ENCODE measurements at places on chromosomes 12 and 14.

- DNase-seq, result no peak
Observed at GRCh38 chr12:29750131-29750927, 33.4 kb downstream of the TMTC1 start.

DNA sequence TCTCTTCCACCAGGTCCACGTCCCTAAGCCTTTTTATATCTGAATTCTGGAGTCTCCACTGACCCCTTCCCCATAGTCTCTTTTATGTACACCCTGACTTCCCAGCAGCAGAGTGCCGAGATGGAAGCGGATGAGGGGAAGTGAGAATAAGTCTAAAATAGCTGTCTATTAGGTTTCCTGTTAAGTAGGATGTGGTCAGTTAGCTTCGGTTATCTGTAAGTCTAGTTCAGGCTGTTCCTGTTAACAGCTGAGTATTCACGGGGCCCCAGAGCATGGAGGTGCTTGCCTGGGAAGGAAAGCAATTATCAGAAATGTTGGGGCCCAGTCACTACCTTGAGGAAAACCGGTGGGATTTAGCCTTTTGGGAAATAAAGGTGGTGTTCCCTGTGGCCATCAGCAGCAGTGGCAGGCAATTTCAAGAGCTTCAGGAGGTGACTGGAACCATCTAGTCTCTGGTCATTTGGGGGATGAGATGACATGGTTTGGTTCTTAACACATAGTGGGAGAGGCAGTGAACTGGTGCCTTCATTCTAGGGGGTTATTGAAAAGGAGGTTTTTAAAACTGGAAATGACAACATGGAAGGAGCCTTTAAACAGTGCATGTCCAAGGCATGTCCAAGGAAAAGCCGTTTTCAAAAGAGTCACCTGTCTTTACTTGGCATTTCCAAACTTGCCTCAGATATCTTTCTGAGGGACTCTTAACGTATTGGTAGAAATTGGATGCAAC, 21.8 kb downstream of the CHST11 start:
- peak; percentile 79 for DNase-seq

DNA sequence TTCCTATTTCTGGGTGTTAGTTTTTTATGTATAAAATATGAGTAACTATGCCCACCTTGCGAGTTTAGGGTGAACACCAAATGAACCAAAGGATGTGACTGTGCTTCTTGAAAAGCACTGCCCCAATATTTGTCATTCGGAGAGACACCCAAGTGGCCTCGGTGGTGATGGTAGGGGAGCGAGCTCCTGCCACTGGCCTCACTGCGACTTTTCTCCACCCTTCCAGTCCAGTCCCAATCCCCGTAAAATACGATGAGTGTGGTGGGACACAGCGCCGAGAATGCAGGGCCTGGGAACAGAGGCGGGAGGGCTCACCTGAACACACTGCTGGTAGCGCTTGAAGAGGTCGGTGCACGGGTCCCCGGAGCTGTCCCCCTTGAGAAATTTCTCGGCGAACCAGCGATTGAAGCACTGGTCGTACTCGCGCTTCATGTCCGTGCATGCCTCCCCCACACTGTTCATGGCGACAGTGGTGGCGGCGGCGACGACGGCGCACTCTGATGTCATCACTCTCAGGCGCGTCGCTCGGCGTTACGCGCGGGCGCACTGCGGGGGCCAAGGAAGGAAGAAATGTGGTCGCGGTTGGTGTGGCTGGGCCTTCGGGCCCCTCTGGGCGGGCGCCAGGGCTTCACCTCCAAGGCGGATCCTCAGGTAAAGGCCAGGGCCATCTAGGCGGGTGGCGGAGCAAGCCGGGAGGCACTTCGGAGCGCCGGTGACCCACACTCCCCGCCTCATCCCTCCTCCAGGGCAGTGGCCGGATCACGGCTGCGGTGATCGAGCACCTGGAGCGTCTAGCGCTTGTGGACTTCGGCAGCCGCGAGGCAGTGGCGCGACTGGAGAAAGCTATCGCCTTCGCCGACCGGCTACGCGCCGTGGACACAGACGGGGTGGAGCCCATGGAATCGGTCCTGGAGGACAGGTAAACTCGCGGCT, at the start of the genes GATC and TRIAP1:
GATC (plus strand) TSS at position 534 of the 933 bp plus-strand sequence; CDS start at position 571, 37 bp downstream.
TRIAP1 (minus strand) TSS at position 474 of the 933 bp plus-strand sequence; CDS start at position 462, 12 bp downstream.
- peak; percentile 88 for DNase-seq

- peak; percentile 59 for DNase-seq
Observed at GRCh38 chr14:37232907-37233481, 35.3 kb downstream of the MIPOL1 start.

DNA sequence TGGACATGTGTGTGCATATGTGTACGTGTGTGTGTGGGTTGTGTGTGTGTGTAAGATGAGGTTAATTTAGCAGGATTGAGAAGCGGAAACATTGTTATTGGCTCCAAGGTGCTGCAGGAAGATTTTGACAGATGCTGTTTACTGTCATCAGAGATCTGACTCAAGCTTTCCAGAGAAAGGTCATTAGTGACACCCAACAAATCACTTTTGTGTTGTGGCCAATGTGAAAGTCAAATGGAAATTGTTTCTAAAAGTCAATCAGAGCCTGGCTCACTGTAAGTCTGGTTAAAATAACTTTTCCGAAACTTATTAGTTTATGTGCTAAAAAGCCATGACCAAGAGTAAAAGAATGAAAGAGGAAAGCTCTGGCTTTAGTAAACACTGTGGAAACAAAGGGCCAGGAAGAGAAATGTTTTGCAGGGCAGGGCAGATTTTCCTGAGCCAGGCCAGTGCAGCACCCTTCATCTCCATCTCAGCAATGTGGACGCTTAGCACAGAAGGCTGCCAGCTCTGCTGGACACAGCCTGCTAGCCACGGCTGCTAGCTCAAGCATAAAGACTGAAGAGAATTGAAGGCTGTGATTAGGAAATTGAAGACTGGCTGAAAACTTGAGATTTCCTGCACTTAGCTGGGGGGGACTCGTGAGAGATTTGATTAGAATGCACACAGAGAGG, 235.8 kb downstream of the NEDD1 start:
- DNase-seq, result no peak

- peak; percentile 49 for DNase-seq
Observed at GRCh38 chr14:35215110-35215813, 76.9 kb upstream of the PSMA6 start.

GRCh38 chr12:95851606-95852005, 7.1 kb upstream of the SNRPF start:
- no peak for DNase-seq

DNA sequence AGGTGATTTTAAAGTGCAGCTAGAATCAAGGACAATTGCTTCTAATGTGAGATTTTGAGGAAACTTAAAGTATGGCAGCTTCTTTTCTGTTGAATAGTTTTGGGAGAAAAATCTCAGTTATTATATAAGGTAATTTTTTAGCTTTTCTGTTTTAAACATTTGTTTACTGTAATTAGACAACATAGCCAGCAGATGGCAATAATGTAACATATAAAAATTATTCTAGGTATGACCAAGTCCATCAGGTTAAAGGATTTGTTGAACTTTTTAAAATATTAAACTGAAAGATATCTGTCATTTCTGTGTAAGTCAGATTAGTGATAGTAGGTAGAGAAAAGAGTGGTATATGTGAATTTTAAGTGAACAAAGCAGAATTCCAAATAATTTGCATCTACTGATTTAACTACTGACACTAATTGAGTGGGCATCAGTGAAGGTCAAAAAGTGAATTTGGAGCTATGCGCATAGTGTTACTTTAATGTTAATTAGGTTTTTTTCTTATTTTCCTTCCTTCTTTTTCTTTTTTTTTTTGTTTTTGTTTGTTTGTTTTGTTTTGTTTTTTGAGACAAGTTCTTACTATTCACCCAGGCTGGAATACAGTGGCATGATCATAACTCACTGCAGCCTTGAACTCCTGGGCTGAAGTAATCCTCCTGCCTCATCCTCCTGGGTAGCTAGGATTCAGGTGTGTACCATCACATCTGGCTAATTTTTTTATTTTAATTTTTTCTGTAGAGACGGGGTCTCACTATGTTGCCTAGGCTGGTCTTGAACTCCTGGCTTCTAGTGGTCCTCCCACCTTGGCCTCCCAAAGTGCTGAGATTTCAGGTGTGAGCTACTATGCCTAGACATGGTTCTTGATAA, 18.6 kb downstream of the PRORP start:
- DNase-seq, result peak; percentile 76

GRCh38 chr12:112796067-112796466, 4.5 kb downstream of the RPH3A start:
- no peak for DNase-seq

- no peak for DNase-seq
Observed at GRCh38 chr14:52021957-52022600, 32.7 kb downstream of the RTRAF start.

DNA sequence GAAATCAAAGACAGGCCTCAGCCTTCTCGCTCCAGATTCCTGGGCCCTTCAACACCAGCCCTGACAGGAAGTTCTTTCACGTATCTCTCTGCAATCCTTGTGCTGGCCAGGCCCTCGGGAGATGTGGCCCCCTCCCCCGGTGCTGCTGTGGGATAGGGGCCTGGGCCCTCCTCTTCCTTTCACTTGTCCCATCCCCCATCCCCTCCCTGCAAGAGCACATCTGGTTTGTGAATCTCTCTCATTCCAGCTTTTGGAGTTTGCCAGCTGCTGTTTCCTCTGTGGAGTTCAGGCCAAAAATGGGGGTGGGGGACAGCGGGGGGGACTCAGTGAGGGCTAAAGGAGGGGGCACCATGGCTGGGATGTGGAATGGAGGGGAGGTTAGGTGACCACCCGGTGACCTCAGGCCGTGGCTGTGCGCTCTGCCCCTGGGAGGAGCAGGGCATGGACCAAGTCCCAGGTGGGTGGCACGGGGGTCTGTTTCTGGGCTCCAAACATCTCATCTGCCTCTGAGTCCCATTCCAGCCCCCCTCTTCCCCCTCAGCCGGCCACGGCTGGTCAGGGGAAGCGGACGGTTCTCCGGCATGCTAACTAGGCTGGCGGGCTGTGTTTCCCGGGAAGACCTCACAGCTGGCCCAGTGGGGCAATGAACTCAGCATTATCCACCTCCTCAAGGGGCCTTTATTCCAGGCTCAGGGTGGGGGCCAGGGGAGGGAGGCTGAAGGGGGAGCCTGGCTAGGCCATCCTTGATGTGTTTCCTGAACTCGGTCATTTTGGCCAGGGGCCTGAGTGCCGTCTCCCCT, 7.4 kb downstream of the LRP1 start:
- no peak for DNase-seq

GRCh38 chr14:67515386-67516079, 17.6 kb upstream of the PLEKHH1 start:
- DNase-seq, result no peak

DNA sequence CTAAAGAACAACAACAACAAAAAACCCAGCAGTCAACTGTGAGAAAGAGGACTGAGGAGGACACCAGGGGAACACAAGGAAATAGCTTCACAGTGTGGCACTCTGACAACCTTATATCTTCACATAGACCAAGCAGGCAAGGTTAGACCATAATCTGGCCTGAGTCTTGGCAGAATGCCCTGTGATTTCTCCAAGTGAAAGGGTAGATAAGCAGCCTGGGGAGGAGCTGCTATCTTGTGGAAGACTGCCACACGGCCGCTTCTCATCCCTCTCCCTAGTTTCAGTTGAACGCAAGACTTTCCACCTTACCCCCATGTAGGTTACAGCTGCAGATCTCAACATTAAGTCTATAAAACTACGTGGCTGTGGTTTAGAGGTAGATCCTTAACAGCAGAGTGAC, 3.7 kb downstream of the SLC25A21 start:
- DNase-seq, result no peak

DNA sequence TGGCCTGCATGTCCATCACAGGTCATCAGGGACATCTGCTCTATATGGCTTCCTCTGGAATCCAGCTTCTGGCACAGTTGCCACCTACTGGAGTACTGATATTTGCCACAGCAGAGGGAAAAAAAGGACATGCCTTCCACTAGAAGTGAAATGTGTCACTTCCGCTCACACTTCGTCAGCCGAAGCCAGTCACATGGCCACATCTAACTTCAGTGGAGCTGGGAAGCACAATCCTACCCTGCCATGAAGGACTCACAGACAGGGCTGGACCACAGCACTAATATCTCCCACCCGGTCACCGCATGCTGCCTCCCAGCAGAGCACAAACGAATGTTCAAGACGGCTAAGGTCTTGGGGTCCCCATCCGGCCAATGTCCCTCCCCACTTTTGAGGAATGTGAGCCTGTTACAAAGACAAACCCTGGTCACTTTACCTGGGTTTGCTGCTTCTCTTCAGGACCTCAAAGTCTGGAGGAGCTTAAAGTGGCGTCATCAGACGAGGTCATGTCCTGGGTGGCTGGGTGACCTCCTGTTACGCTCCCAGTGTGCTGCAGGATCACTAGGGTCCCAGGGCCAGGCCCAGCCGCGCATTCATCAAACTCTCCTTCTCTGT, 98.6 kb downstream of the GCH1 start:
- peak; percentile 31 for DNase-seq

DNA sequence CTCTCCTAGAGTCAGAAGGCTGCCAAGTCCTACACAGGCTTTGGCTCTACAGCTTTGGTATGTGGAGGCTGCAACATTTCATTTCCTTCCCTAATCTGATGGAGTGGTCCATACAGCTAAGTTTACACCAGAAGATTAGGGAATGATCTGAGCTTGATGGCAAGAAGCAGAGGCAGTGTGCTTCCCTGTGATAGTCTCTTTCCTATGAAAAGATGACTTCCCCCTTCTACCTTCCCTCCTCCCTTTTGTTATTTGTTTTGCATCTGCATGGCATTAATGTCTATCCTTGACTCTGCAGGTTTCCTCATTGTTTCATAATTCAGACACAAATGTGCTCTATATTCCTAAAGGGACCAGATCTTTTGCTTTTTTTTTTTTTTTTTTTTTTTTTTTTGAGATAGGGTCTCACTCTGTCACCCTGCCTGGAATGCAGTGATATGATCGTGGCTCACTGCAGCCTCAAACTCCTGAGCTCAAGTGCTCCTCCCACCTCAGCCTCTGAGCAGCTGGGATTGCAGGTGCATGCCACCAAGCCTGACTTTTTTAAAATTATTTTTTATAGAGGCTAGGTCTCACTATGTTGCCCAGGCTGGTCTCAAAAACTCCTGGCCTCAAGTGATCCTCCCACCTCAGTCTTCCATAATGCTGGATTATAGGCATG, 76.3 kb downstream of the GRIP1 start:
- DNase-seq, result no peak

DNA sequence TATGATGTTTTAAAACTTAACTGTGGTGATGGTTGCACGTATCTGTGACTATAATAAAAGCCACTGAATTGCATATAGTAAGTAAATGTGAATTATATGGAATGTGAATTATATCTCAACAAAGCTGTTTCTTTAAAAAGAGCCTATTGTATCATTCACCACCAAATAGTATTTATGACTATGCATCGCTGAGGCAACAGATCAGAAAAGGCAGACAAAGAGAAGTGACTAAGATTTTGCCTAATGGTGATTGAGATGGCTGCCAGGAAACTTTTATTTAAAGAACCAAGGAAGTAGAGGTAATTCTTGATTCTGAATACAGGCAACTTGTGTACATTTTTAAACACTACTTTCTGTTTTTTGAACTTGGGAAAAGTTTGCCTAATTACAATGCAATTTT, 31.7 kb downstream of the DHRS7 start:
- DNase-seq, result no peak

DNA sequence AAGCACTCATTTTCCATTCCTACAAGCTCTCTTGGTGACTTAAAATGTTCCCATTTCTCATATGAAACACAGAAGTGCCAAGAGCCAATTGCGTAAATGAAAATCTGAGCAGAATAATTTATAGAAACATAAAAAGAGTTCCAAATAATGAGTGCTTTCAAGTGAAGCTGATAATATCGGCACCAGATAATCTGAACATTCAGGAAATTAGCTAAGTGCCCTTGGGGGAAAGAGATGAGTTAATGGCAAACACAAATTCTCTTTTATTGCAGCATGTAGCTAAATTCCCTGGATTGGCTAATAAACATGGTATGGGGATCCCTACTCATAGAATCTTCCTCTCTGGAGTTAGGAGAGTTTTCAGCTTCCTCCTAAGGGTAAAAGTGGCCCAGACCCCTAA, 46.7 kb downstream of the DAD1 start:
- peak; percentile 45 for DNase-seq

- no peak for DNase-seq
Observed at GRCh38 chr14:102728501-102728900, 48.7 kb upstream of the TRAF3 start.

Measured in suppressor macrophage treated with lipopolysaccharide for 1 hour (primary cell).